SJCRH30 (cell line): ENCODE measurements at places on chromosomes 5 and 9. TPM values are rescaled to one million over a fixed set of nuclear protein-coding genes. Genes with fewer than 3 reads are reported as not detected.

The ACSL6 gene
- not detected in 2 replicates for total RNA-seq

The FOXD4 gene
- total RNA-seq: 1.4 TPM in 2 replicates

The PDLIM4 gene
- 65.4 and 66.3 TPM in 2 replicates for total RNA-seq

The ADAMTS16 gene
- total RNA-seq: 0.35 and 0.71 TPM in 2 replicates

The SVEP1 gene
- total RNA-seq: 0.18 TPM in 2 replicates

The PPP3R2 gene
- not detected in 2 replicates for total RNA-seq

The ZFP37 gene
- 9.4 and 10.1 TPM in 2 replicates for total RNA-seq

The ABCA1 gene
- total RNA-seq: 0.03 and 0.04 TPM in 2 replicates

The PCDHA2 gene
- not detected in 2 replicates for total RNA-seq

DNA sequence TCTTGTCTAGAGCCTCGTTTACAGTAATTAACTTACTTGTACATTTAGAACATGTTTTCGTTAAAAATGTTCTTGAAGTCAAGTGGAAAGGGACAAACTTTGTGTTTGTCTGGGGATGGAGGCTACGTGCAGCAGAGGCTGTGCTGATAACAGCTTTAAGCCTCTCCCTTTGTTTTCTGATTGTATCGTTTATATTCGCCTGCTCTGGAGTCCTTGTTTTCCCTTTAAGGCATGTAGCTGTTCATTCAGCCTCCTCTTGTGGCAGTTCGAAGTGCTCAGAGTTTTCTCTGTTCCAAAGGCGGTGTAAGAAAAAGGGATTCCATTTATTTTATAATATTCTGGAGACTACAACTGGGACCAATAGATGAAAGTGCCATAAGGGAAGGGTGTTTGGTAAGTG is 1.9 kb downstream of the SLC36A1 start:
- no peak for DNase-seq

GRCh38 chr9:106526716-106527204 is 336.2 kb upstream of the ZNF462 start:
- DNase-seq: no peak

- DNase-seq: no peak
These were observed 388.2 kb downstream of the FAM170A start for GRCh38 chr5:120017513-120017912.

DNA sequence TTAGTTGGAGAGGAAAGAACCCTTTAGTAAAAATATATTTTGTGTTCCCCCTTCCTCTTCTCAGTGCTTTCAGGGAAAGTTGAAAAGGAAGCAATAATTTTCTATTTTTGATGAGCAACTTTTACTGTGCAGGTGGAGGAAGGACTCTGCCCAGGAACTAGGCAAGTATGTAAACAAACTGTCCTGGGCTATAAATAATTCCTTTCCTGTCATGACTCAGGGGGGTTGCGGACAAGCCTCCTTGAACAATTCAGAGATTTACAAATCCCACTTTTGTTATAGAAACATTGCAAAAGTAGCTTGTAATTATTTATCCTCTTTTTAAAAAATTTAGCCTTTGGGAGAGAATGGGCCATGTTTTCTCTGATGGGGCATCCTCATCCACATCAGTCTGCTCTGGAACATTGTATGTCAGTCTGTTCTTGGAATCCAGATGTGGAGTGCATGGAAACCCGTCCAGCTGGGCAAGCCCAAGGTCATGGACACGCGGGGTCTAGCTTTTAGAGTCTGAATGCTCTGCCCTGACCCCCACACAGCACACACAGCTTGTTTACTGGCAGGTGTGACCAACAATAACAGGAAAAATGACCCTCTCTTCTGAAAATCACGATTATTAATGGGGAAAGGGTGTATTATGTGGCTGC is 127.6 kb downstream of the GADD45G start:
- no peak for DNase-seq

DNA sequence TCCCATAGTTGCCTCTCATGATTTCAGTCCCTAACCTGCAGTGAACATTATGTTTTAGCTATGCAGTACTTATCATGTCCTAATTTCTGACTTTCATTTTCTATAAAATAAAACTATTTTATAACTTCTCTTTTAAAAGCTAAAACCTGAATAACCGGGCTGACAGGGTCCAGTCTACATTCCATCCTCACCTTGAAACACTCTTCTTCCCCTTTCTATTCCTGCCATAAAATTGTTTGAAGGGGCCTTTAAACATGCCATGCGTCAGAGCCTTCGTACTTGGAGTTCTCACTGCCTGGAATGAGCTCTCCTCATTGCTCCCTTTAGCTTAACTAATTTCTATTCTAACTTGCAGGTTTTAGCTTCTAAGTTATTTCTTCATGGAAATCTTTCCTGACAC is 143.0 kb upstream of the PRLR start:
- no peak for DNase-seq

DNA sequence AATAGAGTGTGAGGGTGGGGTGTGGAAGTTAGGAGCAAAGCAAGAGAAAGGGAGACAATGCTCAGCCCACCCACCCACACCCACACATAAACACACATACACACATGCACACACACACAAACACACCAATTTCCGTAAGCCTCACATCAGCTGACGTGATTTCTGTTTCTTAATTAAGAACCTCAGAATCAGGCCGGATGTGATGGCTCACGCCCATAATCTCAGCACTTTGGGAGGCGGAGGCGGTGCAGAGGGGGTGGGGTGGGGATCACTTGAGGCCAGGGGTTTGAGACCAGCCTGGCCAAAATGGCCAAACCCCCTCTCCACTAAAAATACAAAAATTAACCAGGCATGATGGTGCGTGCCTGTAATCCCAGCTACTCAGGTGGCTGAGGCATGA is 26.4 kb upstream of the PIK3R1 start:
- no peak for DNase-seq

DNA sequence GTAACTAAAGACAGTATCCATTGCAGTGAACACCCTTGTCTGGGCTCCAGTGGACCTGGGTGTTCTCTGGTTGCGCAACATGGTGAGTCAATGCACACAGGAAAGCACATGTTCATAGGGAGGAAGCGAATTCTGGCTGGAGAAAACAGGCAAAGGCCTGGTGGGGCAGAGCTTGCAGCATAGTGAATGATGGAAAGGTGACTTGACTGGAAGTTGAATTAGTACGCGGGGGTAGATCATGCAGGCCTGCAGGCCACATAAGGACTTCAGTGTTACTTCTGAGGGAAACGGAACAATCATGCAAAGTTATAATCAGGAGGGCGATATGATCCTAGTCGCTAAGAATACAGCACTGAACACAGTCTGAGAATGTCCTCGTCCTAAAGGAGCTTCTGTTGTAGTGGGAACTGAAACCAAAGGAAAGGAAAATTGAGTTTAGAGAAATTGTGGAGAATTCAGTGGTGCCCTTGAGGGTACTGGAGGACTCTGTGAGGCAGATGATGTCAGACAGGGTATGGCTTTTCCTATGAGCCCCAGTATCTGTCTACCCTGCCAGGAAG is 71.9 kb upstream of the RANBP3L start:
- DNase-seq: no peak

DNA sequence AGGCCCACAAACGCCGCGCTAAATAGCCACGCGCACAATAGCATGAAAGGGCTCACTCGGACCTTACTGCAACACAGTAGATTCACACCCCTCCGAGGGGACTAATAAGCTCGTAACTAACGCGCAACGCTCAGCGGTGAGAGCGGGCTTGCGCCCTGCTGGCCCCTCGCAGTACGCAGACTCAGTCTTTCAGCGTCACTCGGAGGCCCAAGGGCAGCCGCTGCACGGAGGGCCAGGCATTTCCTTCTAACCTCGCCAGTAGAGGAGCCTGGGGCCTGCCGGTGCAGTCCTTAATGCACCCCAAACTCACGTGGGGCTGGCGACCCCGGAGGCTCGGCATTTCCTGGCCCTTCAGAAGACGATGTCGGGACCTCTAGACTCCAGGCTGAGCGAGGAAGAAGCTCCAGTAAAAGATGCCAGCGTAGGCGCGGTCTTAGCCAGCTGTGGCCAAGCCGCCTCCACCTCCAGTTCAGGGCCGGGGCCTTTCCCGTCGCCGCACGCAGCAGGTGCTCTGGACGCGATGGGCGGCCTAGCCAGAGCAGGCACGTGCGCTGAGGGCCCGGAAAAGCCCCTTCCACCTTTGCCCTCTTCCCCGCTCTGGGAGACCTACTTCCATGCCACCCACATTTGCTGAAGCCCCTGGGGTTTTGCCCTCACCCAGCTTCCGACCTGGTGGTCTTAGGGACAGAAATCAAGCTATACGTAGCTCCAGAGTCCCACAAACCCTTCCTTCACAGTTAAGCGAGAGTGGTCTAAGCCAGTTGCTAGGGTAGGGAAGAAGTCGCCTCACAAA is 38.3 kb upstream of the TIFAB start:
- DNase-seq: no peak

GRCh38 chr9:20070336-20070735 is 281.5 kb upstream of the SLC24A2 start:
- no peak for DNase-seq

GRCh38 chr5:132372542-132372941 is 3.0 kb downstream of the SLC22A5 start:
- no peak for DNase-seq

DNA sequence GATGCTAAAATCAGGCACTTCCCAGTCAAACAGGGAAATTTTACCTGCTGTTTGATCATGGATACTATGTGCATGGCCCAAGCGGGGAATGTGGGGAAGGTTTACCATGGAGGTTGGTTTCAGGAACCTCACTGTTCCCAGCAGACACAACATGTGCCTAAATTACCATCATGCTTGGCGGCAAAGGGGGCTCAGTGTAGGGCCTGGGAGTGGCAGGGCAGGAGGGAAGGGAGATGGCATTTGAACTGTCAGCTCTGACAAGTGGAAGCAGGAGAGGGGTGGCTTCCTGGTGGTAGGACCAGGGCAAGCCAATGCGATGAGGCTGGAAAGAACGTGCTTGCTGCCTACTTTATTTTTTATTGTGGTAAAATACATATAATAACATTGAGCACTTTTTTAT is 71.7 kb upstream of the SLC25A51 start:
- no peak for DNase-seq

DNA sequence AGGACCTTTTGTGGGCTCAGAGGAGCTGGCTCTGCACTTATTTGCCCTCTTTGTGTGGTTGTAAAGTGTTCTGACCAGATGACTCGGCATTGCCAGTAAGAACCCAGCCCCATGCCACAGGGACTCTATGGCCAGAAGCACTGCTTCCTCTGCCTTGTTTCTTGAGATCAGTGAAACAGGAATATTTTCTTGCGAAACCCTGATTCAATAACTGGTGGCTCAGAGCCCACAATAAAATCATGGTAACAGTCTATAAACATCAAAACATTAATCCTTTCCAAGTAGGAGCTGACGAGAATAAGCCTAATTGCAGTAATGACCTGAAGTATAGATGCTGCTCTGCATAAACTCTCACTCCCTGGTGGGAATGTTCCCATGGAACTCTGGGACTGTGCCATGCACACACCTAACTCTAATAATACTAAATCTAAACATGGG is 344.3 kb downstream of the ZNF608 start:
- no peak for DNase-seq
